ENCODE measurements at places on chromosomes 12 and 14. TPM values are rescaled to one million over a fixed set of nuclear protein-coding genes. Genes with fewer than 3 reads are reported as not detected.

- no peak overlapping the region for H3K27ac ChIP-seq
- no peak for DNase-seq
- H3K36me3 ChIP-seq, result no peaks in the 10 kb centered on the region
- H3K4me1 ChIP-seq, result no peaks in the 10 kb centered on the region
Measured at GRCh38 chr12:8779281-8779680, 43.1 kb upstream of the A2ML1 start.

- DNase-seq, result no peak
- H3K36me3 ChIP-seq, result no peaks in the 10 kb centered on the region
- H3K4me1 ChIP-seq, result no peaks in the 10 kb centered on the region
- H3K27me3 ChIP-seq, result no peaks in the 10 kb centered on the region
- no peak overlapping the region for H3K4me3 ChIP-seq
Measured at GRCh38 chr14:29528889-29529288, 398.8 kb downstream of the PRKD1 start.

DNA sequence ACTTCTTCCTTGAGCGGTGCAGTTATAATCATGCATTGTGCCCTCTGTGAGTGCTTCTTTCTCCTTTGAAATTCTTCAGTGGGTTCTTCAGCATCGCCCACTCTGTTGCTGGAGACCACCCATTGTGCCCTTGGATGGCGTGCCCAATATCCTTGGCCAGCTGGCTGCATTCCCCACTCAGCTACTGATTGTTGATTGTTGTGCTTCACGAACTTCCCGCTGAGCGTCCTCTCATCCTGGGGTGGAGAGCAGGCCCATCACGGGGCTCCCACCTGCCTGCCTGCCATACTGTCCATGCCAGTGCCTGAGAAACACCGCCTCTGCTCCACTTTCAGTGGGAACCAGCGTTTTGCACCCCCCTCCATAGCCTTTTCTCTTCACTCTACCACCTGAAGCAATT is 8.6 kb upstream of the SSTR1 start:
- H3K27ac ChIP-seq, result no peak overlapping the region
- H3K27me3 ChIP-seq, result no peaks in the 10 kb centered on the region
- no peak overlapping the region for H3K4me3 ChIP-seq
- H3K4me1 ChIP-seq, result no peaks in the 10 kb centered on the region
- no peak for DNase-seq

GRCh38 chr14:59811815-59812214 is 58.8 kb downstream of the RTN1 start:
- no peak overlapping the region for H3K4me3 ChIP-seq
- no peak overlapping the region for H3K27ac ChIP-seq
- H3K36me3 ChIP-seq, result no peaks in the 10 kb centered on the region

The RPL10L gene
- total RNA-seq, result not detected

DNA sequence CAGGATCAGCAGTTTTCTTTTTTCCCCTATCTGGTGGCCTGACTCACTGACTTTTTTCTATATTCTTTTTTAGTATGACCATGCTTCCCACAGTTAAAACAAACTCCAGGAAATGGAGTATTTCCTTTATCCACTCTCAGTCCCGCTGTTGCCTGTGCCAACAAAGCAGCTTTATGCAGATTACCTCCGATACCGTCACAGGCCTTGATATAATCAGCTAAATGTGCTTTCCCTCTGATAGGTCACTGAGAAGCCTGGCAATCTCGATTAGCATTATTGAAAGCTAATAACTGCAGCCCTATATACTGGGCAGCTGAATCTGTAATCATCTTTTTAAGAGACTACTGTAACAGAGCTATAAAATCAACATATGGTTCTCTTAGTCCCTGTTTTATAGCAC is 243.6 kb downstream of the KIF21A start:
- DNase-seq, result no peak
- H3K27me3 ChIP-seq, result no peaks in the 10 kb centered on the region
- no peaks in the 10 kb centered on the region for H3K36me3 ChIP-seq
- H3K27ac ChIP-seq, result no peak overlapping the region

DNA sequence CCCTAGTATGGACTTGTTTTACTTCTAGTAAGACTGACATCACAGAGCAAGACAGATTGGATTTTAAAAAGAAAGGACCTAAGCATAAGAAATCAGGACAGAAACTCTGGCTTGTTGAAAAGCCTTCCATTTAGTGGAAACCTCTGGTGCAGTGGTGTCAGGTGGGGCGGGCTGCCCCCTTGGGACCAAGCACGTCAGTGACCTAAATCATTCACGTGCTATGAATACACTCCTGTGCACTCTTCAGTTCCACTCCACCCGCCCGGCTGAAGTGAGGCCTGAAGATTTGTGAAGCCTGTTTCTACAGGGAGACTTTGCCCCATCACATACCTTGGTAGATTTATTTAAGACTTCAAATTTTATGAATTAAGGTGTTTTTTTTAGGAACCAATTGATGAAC is 58.2 kb upstream of the STRN3 start:
- no peaks in the 10 kb centered on the region for H3K27me3 ChIP-seq
- no peak overlapping the region for H3K4me3 ChIP-seq

DNA sequence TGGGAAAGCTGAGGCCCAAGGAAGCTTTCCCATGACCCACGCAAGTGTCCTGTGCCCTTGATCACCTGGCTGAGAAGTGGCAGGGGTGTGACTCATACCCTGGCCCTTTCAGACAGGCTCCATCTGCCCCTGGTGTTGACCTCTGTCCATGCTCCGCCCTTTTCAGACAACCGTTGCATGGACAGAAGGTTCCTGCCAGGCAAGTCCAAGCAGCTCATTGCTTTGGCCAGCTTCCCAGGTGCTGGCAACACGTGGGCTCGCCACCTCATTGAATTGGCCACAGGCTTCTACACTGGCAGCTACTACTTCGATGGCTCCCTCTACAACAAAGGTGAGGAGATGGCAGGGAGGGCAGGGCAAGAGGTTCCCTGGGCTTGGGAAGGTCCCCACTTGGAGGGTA is 103.5 kb downstream of the WSCD2 start:
- no peak overlapping the region for H3K4me3 ChIP-seq
- no peaks in the 10 kb centered on the region for H3K4me1 ChIP-seq
- H3K36me3 ChIP-seq, result no peaks in the 10 kb centered on the region
- no peak overlapping the region for H3K27ac ChIP-seq

The GZMB gene
- 1.6 TPM for total RNA-seq

DNA sequence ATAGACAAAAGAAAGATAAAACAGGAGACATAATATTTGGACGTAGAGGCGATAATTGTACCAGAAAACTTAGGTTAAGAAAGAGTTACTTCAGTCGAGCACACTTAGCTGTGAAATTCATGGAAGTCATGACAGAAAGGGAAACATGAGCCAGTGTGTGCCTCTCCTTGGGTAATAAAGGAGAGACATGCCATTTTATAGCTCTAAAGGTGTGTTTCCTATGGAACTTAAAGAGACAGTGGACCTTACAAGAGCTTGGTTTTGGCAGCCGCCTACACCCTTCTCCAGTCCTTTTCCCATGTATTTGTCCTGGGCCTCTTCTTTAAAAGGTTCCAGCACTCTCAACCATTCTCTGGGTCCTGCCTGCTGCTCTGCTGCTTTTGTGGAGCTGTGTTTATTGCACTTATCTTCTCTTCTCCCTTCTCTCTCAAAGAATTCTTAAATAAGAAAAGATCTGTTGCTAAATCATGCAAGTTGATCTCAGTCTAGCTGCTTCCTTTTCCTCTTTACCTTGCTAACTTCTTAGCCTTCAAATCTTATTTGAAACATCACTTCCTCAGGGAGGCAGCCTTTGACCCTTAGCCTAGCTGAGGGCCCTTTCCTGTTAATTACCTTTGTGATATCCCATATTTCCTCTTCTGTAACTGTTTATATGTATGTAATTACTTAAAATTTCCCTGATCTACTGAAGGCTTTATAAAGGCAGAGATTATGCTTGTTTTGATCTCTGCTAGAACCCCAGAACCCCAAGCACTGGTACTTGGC is 81.8 kb upstream of the EVL start:
- no peaks in the 10 kb centered on the region for H3K36me3 ChIP-seq
- no peak overlapping the region for H3K27ac ChIP-seq
- H3K27me3 ChIP-seq, result no peaks in the 10 kb centered on the region

DNA sequence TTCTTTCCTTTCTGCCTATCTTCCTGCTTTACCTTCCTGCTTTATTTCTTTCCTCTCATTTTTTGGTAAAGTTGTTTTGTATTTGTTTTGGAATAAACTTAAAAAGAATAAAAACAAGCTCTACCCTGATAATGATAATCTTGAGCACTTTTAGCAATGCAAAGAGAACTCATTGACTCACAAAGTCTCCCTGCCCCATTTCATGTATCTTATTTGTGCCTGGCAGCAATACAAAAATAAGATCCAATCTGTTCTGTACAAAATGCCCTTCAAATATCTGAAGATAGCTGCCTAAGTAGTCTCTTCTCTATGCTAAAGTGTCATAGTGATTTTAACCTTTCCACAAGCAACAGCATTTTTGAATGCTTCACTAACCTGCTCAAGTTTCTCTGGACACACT is 31.1 kb upstream of the ETNK1 start:
- no peaks in the 10 kb centered on the region for H3K36me3 ChIP-seq
- no peaks in the 10 kb centered on the region for H3K27me3 ChIP-seq
- no peaks in the 10 kb centered on the region for H3K4me1 ChIP-seq
- no peak for DNase-seq

The PFDN5 gene
- total RNA-seq, result 439 TPM

DNA sequence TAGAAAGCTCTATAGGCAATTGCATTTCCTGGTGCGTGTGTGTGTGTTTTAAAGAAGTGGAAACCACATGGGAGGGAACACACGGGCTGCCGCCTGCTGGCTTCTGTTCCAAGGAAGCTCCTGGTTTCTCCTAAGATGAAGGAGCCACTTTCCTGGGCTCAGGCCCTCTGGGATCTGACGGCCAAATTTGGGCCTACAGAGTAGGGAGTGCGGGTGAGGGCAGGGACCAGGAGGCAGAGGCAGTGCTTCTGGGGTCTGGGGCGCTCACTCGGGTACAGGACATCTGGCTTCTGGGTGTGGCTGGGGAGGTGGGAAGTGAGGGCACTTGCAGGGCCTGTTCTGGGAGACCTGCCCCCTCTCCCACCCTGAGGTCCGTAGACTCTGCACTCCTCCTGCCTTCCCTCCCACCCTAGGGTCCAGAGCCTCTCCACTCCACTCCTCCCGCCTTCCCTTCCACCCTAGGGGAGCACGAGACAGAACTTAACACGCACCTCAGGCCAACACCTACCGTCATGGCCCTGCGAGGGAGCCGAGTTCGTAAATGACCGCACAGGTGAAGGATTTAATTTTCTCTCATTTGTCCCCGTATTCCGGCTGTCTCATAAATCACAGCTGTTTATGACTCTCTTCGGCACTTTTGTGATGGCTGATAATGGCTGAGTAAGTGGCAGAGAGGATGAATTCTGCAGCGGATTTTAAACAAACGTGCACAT is 127.7 kb downstream of the KIF26A start:
- H3K27ac ChIP-seq, result no peak overlapping the region
- DNase-seq, result peak; percentile 8
- H3K4me3 ChIP-seq, result no peak overlapping the region

- H3K27me3 ChIP-seq, result no peaks in the 10 kb centered on the region
- no peak overlapping the region for H3K4me3 ChIP-seq
- no peak for DNase-seq
- H3K27ac ChIP-seq, result no peak overlapping the region
Measured at GRCh38 chr12:24603371-24603770, 345.5 kb downstream of the BCAT1 start.

GRCh38 chr14:95067526-95067925 is 89.8 kb downstream of the DICER1 start:
- H3K27ac ChIP-seq, result no peak overlapping the region
- no peaks in the 10 kb centered on the region for H3K4me1 ChIP-seq
- DNase-seq, result no peak
- no peaks in the 10 kb centered on the region for H3K27me3 ChIP-seq
- H3K36me3 ChIP-seq, result no peaks in the 10 kb centered on the region

The GPD1 gene
- total RNA-seq, result 15.1 TPM

DNA sequence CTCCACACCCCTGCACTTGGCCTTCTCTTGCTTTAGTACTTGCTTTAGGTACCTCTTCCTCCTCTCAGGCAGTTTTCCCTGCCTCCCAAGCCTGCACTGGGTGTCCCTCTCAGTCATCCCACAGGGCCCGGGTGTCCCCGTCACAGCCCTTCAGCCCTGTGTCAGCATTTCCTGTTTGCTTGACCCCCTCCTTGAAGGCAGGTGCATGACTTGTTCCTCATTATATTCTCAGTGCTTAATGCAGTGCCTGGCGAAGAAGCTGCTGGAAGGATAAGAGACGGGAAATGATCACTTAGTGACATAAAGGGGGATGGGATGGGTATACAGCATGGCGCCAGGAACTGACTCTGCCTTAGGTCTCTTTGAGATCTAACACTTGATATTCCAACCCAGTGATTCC is 61.5 kb downstream of the IQSEC3 start:
- H3K27me3 ChIP-seq, result no peaks in the 10 kb centered on the region
- no peaks in the 10 kb centered on the region for H3K36me3 ChIP-seq
- no peaks in the 10 kb centered on the region for H3K4me1 ChIP-seq
- H3K27ac ChIP-seq, result no peak overlapping the region

The TRIM9 gene
- 2.0 TPM for total RNA-seq

All from kidney (tissue), 22 donors.